ENCODE measurements at places on chromosomes 11 and 22.

DNA sequence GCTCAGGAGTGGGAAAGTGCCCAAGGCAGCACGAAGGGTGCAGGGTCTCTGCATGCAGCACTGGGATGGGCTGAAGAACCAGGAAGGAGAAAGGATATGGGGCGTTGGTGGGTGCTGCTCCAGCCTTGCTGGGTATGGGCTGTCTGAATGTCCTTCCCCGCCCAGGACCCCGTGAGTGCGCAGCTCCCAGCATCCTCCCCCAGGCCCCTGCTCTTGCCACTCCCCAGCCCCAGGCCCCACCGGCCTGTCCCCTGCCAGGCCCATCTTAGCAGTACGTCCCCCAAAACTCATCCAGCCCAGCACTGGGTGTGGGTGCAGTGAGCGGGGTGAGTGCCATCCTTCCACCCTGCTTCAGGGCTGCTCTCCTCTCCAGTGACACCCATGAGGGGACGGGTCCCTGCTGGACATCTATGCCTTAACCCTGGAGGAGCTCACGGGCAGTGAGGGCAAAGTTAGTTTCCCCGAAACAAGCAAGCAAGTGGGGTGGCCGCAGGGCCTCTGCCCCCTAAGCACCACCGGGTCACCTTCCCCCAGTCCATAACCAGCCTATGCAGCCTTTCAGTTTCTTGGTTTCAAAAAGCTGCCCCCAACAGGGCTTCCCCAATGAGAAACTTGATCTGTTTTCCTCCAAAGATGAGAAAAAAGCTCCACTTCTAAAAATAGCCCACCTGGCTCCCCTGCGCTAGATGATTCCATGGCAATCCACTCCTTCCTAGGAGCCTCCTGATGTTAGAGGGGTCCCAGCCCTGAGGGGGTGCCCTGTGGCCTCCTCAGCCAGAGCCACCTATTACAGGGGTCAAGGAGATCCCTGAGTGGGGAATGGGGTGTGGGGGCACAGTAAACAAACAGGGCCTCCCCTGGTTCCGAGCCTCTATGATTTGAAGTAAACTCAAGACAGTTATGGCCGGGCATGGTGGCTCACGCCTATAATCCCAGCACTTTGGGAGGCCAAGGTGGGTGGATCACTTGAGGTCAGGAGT lies 103.8 kb downstream of the MORC2 start:
- DNase-seq = no peak

- no peak for DNase-seq
Observed at GRCh38 chr11:129580278-129580677, 204.6 kb downstream of the BARX2 start.

- no peak for DNase-seq
Observed at GRCh38 chr11:2580571-2581001, 119.2 kb downstream of the KCNQ1OT1 start.

DNA sequence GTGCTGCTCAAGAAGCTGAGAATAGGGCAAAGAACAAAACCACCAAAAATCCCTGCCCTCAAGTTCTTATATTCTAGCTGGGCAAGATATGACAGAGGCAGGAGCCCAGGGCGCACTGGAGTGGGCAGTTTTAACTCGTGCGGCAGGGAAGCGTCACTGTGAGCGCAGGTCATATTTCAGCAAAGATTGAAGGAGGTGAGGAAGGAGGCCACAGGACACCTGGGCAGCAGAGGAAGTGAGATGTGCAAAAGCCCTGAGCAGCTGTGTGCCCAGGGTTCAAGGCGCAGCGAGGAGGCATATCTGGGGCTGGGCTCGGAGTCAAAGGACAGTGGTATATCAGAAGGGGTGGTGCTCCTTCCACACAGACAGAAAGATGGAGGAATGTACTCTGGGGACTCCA lies 13.5 kb downstream of the KCNC1 start:
- DNase-seq = no peak

DNA sequence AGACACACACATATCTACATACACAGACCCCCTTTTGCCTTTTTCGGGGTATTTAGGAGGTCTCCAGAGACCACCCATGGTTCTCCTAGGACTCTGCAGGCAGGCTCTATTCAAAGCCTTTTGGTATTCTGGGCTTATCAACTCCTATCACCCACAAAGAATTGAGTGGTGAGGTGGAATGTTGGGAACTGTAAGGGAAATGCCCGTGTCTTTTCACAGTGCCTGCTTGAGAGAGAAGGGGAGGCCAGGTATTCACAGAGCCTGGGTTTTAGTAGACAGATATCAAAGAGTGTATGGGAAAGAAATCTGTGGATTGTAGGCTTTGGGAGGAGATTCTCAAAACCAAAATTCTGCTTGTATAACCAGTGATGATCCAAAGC lies 44.0 kb upstream of the CSNK2A3 start:
- DNase-seq = no peak

DNA sequence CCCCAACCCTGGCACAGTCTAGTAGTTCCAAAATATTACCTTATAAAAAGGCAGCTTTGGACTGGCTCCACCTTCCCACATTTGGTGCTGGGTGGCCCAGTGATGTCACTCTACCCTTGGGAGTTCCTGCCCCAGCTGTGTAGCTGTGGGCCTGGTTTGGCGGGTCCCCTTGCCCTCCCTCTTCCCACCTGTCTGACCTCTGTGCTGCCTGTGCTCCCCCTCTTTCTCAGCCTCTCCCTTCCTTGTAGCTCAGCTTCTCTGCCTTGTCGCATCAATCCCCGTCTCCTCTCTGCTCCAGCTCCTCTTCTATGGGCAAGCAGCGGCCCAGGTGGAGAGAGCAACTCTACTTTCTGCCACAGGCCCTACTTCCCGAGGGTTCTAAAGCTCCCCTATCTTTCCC lies 54.6 kb downstream of the CHRDL2 start:
- no peak for DNase-seq

DNA sequence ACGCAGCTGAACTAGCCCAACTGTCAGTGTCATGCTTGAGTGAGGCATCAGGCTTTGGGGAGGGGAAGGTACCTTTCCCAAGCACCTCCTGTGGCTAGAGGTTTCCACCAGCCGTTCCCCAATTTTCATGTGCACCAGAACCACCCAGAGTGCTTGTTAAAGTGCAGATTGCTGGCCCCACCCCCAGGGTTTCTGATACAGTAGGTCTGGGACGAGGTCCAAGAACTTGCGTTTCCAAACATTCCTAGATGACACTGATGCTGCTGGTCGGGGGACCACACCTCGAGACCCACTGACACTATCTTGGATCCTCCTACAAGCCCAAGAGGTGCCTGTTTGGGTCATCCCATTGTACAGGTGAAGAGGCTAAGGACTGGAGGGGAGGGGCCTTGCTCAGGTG lies 59.8 kb downstream of the PDE2A start:
- no peak for DNase-seq

DNA sequence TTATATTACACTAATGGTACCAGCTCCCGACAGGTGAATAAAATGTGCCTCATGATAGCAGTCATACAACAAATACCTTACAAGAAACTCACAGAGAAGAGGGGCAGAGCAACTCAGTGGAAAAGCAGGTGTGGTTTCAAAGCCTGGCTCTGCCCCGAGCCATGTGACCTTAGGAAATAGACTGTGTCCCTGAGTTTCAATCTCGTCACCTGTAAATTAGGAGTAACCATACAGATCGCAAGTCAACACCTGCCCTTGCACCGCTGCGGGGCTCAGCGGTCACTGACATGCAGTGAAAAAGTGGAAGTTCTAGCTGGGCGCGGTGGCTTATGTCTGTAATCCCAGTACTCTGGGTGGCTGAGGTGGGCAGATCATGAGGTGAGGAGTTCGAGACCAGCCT lies 11.9 kb upstream of the MRTFA start:
- DNase-seq = no peak

- DNase-seq = no peak
Observed at GRCh38 chr11:111793863-111794262, 27.7 kb upstream of the PPP2R1B start.

DNA sequence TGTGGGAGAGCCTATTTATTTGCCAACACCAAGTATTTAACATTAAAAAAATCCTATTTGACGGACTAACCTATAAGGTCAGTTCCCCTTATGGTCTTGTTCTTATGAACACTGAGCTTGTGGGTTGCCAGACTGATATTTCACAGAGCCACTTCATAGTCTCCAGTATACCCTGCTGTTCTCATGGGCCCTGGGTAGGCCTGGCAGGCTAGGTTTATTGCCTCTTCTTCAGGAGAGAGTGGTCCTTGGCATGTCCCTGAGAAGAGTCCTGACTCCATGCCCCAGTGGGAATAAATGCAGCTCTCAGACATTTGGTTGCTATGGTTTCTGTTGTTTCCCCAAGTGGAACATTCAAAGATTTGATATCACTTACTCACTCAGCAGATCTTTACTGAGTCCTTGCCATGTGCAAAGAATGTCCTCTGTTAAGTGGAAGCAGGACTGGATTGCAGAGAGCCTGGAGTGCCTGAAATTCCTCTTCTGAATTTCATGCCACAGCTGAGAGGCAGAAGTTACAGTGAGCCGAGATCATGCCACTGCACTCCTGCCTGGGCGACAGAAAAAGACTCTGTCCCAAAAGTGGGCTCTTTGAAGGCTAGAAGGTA lies 15.7 kb downstream of the SLC5A1 start:
- no peak for DNase-seq

- no peak for DNase-seq
Observed at GRCh38 chr11:86037743-86038142, 31.1 kb downstream of the PICALM start.

DNA sequence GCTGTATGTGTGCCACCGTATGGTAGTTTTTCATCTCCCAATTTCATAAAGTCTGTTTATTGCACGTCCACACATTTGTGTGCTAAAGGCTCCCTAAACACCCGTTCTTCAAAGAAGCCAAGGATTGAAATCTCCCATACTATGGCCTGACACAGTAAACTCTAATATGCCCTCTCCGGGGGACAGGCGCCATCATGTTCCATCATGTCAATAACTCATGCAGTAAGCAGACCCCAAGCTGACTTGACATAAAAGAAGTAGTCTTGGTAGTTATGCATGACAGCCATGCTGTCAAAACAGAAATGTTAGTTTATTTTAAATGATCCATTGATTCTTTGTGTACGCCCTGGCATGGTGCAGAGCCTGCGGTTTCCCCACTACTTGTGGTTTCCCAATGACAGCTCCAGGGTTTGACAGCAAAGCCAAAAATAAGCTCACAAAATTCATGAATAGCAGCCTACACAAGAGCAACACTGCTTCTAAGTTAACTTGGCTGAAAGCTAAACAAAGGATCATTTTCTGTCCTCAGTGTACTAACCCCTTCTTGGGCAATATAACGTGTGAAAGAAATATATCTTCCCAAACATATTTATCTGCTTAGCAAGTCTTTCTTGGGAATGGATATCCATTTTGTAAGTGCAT lies 56.5 kb upstream of the CABP7 start:
- DNase-seq = no peak

GRCh38 chr11:74463216-74463615 lies 4.1 kb downstream of the KCNE3 start:
- DNase-seq = no peak

DNA sequence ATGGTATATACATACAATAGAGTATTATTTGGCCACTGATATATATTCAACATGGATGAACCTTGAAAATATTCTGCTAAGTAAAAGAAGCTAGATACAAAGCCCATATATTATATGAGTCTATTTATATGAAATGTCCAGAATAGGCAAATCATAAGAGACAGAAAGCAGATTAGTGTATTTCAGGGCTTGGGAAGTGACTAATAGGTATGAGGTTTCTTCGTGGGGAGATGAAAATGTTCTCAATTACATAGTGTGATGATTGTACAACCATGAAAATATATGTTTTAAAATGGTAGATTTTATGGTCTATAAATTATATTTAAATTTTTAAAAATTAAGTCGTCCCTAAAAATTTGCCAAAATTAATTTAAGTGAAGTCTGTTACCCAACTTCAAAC lies 92.2 kb downstream of the STK33 start:
- DNase-seq = no peak

DNA sequence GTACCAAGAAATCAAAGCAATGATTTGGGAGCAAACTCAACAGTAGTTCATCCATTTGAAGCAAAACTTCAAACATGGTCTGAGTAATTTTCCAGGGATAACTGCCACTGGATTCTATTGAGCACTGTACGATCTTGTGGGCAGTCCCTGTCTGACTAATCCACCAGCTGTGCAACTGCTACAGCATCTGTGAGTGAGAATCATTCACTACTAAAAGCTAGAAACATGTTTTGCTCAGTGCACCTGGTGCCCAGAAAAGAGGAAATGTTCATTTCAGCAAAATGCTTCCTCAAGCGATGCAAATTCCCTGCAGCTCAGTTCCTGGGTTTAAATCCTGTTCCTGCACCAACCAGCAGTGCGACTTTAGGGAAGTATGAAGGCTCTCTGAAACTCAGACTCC lies 1077.9 kb downstream of the DLG2 start:
- DNase-seq = no peak

DNA sequence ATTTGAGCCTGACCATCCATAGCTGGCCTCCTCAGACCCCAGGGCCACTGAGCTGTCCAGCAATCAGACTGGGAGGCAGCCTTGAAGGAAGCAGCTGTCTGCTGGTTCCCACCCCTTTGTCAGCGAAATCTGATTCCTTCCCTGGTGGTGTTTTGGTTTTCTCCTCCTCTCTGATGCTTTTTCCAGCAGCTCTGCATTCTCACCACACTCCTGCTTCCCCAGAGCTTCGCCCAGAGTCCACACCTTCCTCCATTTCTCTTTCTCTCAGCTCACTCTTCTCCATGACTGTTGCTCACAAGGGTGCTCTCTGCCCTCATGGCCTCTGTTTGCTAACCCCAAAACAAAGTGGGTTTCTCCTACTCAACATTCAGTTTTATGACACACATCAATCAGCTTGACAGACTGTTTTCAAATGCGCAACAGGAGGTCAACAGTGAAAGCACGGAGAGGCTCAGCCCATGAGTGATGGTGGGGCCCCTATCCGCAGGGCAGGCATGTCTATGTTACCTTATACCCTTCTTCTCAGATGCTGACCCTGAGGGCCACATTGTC lies 130.6 kb upstream of the MTNR1B start:
- no peak for DNase-seq

- no peak for DNase-seq
Observed at GRCh38 chr11:17439316-17439782, 37.3 kb downstream of the ABCC8 start.

GRCh38 chr11:64519541-64519940 lies 71.5 kb upstream of the SLC22A12 start:
- no peak for DNase-seq

DNA sequence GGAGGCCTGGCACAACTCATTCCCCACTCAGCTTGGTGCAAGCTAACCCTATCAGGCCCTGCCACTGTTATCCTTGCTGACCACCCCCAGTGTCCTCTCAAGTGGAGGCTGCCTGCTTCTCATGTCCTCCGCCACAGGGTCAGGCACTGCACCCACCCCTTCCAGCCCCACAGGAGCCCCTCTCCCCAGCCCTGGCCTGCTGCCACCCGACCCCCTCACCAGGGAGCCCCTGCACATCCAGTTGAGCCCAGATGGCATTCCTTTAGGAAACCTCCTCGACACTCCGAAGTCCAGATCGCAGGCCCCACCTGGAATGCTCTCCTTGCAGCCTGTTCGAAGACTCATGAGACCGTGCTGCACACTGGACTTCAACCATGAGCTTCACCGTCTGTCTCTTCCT lies 28.0 kb upstream of the IL17RA start:
- no peak for DNase-seq

All from esophagus muscularis mucosa (tissue), 4 donors.